ENCODE measurements at places on chromosomes 1 and 21. TPM values are rescaled to one million over a fixed set of nuclear protein-coding genes. Genes with fewer than 3 reads are reported as not detected.
A peak's percentile ranks its signal among the peaks of the same experiment; 100 is the strongest.

HAO2 gene
- not detected for total RNA-seq

PDPN gene
- total RNA-seq: 0.25 TPM

PUM1 gene
- total RNA-seq: 63.4 TPM

C1orf226 gene
- 0.13 TPM for total RNA-seq

OBSCN gene
- 5.2 TPM for total RNA-seq

SPATA46 gene
- total RNA-seq: not detected

BTG2 gene
- 5.0 TPM for total RNA-seq

CSF3R gene
- not detected for total RNA-seq

SEMA4A gene
- total RNA-seq: 1.1 TPM

DNA sequence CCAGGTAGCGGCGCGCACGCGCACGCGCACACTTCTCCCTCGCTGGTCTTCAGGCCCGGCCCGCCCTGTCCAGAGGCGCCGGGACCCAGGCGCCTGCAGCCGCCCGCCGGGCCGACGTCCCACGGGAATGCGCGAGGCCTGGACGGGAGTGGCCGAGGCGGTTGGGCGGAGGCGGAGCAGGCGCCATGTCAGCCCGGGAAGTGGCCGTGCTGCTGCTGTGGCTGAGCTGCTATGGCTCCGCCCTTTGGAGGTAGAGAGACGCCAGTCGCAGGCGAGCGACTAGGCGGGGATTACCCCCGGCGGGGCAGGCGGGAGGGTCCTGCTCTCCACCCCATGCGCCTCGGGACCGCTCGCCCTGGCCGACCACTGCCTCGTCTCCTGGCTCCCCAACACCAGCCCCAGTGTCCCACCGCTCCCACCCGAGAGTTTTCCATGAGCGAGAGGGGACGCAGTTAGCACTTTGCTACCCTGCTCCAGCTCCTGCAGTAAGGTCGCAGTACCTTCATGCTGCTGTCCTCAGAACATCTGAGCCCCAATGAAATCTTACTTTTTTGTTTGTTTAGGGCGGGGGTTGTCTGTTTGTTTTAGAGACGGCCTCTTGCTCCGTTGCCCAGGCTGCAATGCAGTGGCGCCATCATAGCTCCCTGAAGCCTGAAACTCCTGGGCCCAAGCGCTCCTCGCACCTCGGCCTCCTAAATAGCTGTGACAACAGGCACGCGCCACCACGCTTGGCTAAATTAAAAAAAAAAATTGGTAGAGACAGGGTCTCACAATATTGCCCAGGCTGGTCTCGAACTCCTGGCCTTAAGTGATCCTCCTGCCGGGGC, at the start of gene CATSPERE:
Gene CATSPERE (plus strand): TSS at position 29 of the 827 bp plus-strand sequence. CDS start 157 bp downstream, at position 186.
- peak; percentile 95 for DNase-seq

GRCh38 chr1:47181095-47181954, 8.5 kb downstream of the PDZK1IP1 start:
- DNase-seq: no peak

DNA sequence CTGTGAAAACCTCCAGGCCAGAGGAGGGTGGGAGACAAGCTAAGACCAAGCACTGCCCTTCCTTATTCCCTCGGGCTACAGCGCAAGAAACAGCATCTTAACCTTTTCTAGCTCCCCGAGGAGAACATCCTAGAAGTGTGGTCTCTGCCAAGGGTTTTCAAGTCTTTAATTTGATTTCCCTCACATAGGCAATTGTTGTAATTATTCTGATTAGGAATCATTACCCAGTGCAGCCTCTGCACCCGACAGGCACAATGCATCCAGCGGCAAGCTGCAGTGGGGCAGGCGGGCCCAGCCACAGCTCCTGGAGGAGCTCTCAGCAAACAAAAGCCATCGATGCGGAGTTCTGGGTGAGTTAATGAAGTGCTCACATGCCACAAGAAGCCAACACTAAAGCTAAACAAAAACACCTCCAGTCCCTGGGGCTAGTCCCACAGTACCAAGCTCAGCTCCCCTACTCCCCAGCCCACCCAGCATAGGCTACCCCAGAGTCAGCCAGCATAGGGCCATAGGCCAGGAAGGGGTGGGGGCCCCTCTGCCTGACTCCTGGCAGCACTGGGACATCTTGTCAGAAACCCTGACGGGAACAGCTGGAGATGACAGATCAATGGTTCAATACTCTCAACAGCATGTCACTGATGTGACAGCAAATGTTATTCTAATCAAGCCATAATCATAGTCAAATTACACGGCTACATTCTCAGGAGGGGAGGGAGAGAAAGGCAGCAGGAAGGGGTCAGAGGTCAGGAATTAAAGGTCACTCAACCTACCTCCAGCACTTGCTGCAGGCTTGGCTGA, 42.5 kb downstream of the ERI3 start:
- DNase-seq: no peak

DNA sequence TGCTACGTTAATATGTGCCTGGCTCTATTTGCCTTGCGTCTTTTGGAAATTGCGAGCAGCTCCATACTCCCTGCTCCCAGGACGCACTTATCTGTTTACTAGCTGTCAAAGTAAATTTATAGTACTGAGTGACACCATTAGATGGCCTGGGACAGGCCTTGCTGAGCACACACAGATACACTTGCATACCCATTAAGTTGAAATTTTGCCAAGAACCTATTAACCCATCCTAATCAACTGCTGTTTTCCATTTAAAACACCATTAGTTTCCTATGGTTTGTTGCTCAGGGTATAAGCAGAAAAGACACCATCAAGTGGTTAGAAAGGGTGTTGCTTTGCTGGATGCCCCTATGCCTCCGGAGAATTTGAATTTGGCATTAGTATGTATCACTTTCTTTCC, 187.3 kb downstream of the SLC44A5 start:
- no peak for DNase-seq

GRCh38 chr1:245229051-245229450, 74.3 kb downstream of the KIF26B start:
- no peak for DNase-seq

GRCh38 chr1:107952989-107953388, 12.0 kb downstream of the VAV3 start:
- DNase-seq: no peak

DNA sequence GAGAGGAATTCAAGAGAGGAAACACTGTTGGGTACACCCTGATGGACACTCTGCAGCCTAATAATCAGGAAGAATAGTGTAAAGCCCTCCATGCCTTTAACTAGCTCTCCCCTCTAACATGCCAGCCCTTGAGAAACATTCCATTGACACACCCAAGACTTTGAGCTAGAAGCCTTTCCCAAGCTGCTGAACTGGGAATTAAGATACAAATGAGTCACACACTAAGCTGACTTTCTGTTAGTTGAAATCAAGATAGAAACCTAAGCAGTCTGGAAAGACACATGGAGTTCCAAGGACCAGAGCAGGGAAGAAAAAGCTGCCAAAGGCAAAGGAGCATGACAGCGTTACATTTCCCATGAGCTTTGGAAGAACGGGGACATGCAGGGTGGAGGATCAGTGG, 380.8 kb downstream of the NPHP4 start:
- no peak for DNase-seq

DNA sequence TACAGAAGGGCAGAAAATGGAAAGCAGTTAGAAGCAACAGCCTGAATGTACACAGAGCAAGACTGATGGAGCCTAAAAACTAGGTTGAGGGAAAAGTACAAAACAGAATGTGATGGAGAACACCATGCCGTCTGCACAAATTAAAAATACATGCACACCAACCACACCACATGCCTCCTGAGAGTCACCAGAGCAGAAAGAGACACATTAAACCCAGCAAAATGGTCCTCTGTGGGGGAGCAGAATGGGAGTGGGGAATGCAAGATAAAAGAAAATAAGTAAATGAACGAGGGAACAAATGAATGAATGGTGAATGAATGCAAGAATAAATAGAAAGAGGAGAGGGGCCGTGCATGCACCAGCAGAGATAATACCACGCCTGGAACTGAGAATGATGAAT, 24.1 kb downstream of the PADI2 start:
- no peak for DNase-seq

- DNase-seq: no peak
These were observed 13.8 kb downstream of the OPTC start for GRCh38 chr1:203507759-203508158.

DNA sequence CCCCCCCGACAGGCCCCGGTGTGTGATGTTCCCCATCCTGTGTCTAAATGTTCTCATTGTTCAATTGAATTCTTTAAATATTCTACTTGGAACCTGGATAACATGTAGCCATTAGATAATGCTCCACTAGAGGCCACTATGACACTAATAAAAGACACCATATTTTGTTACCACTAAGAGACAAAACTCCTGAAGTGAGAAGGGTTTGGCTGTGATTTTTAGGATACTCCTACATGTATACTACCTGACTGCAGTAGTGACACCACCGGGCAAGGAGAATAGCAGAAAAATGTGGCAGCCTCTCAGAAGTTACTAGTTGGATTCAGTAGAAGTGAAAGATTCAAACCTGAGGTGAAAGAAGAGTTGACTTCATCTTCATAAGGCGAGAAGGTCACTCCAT, 36.0 kb downstream of the F5 start:
- DNase-seq: peak; percentile 65

DNA sequence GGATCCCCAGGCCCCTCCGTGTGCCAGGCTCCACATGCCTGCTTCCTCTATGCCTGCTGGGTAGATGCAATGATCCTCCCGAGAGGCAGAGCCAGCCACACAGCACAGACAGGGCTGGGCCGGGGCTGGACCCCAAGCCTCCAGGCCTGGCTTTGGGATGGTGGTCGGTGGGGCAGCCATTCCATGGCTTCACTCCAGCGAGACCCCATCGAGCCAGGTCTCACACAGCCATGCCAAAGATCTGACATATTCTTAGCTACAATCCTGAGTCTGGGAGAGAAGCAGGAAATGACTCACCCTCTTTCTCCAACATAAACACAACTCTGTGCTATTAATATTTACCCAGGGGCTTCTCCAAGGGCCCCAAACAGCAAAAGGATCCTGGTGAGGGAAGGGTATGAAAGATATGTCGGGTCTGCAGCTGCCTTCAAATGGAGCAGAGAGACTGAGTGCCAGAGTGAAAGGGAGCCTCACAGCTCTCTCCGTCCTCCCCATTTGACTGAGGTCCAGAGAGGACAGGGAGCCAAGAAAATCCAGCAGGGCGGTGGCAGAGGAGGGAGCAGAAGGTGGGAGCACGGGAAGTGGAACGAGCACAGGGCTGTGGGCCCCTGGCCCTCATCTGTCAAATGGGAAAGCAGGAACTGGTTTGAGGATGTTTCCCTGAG, 639.5 kb downstream of the MATN1 start:
- peak; percentile 80 for DNase-seq

- no peak for DNase-seq
These were observed 398.2 kb upstream of the RGS18 start for GRCh38 chr1:191760016-191760415.

GRCh38 chr1:192109576-192109975, 48.7 kb upstream of the RGS18 start:
- DNase-seq: no peak

DNA sequence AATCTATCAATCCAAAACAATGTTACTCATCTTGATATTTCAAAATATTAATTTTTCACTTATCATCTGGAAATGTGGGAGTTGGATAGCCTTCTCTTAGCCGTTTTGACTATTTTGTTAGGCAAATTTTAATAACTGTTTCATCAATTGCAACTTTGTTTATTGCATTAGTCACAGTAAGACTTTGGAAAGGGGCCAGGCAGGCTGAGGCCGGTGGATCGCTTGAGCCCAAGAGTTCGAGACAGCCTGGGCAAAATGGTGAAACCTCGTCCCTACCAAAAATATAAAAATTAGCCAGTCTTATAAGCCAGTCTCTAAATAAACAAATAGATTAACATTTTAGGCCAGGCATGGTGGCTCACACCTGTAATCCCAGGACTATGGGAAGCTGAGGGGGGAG, 113.0 kb upstream of the NR5A2 start:
- no peak for DNase-seq

DNA sequence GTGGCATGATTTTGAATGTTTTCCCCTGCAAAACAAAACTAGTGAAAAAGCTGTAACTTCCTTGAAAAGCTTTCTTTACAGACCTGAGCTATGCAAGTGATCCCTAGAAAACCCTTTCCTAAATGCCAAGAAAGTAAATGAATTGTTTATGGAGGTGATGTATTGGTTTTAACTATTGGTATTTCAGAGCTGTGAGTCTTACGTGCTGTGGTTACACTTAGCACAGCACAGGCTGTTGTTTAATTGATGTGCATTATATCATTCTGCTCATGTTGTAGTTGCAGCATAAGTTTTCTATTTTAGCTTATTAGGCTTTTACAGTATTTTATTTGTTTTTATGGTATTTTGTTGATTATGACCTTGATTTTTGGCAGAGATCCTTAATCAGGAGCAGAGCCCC, 74.1 kb upstream of the DYNLT5 start:
- no peak for DNase-seq

- DNase-seq: no peak
These were observed 11.8 kb upstream of the TMEM240 start for GRCh38 chr1:1552263-1552639.

DNA sequence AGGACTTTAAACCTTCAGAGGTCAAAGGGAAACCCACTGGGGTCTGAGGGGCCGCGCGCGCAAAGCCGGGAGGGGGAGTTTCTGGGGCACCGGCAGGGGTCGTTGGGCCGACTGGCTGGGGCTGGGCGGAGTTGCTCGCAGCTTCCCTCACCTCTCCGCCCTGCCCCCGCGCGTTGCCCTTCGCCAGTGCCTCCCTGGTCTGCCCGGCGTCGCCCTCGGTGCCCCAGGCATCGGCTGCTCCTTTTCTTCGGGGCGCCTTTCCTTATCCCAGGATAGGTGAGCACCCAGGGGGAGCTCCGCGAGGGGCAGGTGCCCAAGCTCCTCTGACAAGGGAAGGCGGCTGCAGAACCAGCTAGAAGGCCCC, 390 bp upstream of the NGF start:
- DNase-seq: no peak

DNA sequence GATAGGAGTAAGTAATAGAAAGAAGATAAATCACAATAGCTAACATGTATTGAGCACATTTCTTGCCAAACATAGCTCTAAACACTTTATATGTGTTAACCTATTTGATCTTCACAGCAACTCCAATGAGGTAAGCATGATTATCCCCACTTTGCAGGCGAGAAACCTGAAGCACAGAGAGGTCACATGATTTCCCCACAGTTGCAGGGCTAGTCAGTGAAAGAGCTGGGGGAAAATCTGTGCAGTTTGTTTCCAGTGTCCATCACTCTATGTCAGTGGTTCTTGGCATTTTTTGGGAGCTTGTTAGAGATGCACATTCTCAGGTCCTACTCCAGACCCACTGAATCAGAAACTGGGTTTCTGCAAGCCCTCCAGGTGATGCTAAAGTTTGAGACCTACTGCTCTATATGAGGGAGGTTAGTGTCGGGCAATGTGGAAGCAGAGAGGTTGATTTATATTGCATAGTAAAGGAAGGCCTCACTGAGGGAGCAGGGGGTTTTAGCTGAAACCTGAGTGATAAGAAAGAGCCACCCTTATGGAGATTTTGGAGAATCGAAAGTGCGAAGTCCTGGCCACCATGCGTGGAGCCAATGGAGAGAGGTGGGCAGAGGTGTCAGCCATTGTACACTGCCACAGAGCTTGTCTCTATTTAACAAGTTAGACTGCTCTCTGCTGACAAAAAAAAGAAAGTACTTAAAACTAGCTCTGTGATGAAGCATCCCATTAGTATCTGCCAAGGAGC, 20.9 kb downstream of the MCOLN3 start:
- DNase-seq: peak; percentile 35

DNA sequence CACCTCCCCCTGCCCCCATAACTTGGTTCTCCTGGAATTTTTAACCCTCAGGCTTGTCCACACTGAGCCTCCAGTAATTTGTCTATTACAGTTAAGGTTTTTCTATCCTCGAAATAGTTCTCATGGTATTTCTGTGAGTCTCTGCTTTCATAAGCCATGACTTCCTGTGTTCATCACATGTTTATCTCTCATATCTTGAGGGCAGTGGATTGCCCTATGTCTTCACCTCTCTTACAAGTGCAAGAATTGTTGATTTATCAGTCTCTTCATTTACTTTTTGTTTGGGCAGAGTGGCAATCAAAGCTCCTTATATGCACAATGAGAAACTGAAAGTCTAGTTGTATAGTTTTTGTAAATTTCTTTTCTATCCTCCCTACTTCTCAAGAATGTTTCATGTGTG, 328.4 kb downstream of the PLA2G4A start:
- DNase-seq: no peak
